ENCODE measurements at places on chromosomes 7 and 10. TPM values are rescaled to one million over a fixed set of nuclear protein-coding genes. Genes with fewer than 3 reads are reported as not detected.

WNT16 gene
- total RNA-seq, result not detected

MEOX2 gene
- 0.52 TPM for total RNA-seq

SH2B2 gene
- total RNA-seq, result 2.3 TPM

CCDC7 gene
- 14.2 TPM for total RNA-seq

SPDYE1 gene
- not detected for total RNA-seq

SEMA3E gene
- 1.7 TPM for total RNA-seq

NPSR1 gene
- total RNA-seq, result not detected

PAPOLB gene
- total RNA-seq, result 0.09 TPM

PRDX3 gene
- 140 TPM for total RNA-seq

DRGX gene
- 0.35 TPM for total RNA-seq

CCL26 gene
- total RNA-seq, result not detected

NUTM2E gene
- total RNA-seq, result not detected

CLCN1 gene
- not detected for total RNA-seq

SCART1 gene
- total RNA-seq, result 4.8 TPM

SUGCT gene
- total RNA-seq, result 7.6 TPM

GATA3 gene
- total RNA-seq, result 0.55 TPM

LDB3 gene
- 3.2 TPM for total RNA-seq

FAM25G gene
- not detected for total RNA-seq

PLAC9 gene
- total RNA-seq, result 15.1 TPM

FAM131B gene
- 0.43 TPM for total RNA-seq

HYAL4 gene
- total RNA-seq, result not detected

CALML5 gene
- total RNA-seq, result not detected

FAM13C gene
- total RNA-seq, result 18.8 TPM

GRID2IP gene
- 0.41 TPM for total RNA-seq

PKD2L1 gene
- total RNA-seq, result not detected

PALD1 gene
- 1.9 TPM for total RNA-seq

NKX1-2 gene
- total RNA-seq, result not detected

HSPA12A gene
- total RNA-seq, result 8.8 TPM

HDAC9 gene
- total RNA-seq, result 20.4 TPM

PAOX gene
- 9.3 TPM for total RNA-seq
